SW 1271 (cell line): ENCODE measurements at places on chromosomes 11 and 22.

DNA sequence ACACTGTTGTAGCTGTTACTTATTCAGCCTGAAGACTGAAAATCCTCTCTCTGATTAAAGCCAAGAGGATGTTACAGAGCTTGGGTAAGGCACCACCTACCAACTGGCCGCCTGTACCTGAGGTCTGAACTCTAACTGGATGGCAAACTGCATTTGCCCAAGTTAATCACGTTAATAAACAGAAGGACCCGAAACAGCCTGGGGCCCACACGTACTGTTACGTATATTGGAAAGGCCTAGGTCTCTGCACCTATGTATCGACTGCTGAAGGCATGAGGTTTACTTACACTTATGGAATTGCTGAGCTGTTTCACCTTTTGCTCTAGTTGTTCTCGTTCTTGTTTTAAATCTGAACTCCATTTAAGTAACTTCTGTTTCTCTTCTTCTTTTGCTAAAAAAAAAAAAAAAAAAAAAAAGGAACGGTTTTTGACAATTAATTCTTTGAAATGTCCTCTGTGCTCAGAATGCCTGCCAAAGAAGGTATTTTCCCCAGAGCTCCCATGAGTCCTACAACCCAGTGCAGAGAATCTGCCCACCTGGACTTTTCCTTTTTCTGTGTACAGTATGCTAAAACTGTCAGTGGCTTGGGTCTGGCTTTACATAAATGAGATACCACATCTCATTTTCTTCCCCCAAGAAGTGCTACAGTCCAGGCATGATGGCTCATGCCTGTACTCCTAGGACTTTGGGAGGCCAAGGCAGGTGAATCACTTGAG lies 13.1 kb downstream of the LARGE2 start:
- DNase-seq: no peak

GRCh38 chr22:38862375-38863329 lies 9.4 kb downstream of the CBX6 start:
- no peak for DNase-seq

- no peak for DNase-seq
These were observed 8.1 kb downstream of the APOL6 start for GRCh38 chr22:35656284-35656752.

DNA sequence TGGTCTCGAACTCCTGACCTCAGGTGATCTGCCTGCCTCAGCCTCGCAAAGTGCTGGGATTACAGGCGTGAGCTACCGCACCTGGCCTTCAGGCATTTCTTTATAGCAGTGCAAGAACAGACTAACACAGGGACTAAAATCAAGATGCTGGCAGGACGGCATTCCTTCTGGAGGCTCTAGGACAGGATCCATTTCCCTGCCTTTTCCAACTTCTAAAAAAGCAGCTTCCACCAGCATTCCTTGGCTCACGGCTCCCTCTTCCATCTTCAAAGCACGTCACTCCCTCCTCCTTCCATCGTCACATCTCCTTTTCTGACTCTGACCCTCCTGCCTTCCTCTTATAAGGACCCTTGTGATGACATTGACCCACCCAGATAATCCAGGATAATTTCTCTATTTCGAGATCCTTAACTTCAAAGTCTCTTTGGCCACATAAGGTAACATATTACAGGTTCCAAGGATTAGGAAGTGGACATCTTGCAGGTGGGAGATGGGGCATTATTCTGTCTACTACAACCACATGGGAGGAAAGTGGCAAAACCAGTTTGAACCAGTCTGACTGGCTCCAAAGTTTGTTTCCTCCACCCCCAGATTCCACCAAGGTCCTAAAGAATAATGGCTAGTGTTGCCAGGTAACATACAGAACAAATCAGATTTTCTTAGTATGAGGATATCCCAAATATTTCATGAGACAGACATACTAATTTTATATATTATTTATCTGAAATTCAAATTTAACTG lies 172.5 kb downstream of the MN1 start:
- DNase-seq: no peak

DNA sequence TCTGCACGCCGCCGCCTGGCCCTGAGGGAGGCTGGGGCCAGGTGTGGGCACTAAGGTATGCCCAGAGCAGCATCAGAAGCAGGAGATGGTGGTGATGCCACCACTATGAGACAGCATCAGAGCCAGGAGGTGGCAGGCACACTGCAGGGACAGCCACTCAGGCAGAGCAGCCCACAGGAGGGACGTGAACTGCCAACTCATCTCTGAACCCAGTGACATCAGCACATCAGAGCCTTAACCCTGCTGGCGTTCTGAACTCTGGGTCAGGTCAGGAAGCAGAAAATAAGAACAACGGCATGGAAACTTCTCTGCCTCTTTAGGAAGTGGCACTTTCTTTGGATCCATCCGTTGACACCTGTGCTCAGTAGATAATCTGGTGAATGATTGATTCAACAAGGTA lies 14.7 kb upstream of the IFT27 start:
- DNase-seq: no peak

DNA sequence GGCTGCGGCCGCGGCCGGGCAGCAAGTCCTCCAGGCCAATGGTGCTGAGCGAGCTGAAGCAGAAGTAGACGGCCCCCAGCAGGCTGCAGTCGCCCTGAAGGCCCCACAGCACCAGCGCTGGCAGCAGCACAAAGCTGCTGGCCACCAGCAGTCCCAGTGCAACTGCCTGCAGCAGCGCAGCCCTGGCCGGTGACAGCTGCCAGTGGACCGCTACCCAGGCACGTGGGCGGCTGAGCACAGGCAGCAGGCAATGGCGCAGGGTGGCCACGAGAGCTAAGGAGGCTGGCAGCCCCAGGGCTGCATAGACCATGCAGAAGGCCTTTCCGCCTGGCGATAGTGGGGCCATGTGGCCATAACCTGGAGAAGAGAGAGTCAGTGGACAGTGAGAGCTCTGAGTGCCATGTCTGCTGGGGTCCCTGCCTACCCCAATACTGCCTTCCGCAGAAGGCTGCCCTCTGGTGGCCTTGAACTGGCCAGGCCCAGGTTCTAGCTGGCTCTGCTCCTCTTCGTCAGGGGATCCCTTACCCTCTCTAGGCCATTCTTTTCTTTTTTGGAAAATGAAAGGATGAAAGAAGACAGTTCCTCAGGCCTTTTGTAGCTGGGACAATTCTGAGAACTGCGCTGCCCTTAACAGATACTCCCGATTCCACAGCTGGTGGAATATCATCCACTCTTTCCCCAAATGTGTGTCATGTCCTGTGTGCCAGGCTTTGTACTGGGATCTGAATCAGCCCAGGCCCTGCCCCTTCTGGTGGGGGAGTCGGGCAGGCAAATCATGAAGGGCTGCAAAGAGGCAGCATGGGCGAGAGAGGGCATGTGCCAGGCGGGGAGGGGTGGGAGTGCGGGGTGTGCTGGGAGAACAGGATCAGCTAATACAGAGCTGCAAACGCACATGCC lies 1.8 kb downstream of the KCNK7 start:
- DNase-seq: no peak
